ENCODE measurements at places on chromosomes 6 and 20.

DNA sequence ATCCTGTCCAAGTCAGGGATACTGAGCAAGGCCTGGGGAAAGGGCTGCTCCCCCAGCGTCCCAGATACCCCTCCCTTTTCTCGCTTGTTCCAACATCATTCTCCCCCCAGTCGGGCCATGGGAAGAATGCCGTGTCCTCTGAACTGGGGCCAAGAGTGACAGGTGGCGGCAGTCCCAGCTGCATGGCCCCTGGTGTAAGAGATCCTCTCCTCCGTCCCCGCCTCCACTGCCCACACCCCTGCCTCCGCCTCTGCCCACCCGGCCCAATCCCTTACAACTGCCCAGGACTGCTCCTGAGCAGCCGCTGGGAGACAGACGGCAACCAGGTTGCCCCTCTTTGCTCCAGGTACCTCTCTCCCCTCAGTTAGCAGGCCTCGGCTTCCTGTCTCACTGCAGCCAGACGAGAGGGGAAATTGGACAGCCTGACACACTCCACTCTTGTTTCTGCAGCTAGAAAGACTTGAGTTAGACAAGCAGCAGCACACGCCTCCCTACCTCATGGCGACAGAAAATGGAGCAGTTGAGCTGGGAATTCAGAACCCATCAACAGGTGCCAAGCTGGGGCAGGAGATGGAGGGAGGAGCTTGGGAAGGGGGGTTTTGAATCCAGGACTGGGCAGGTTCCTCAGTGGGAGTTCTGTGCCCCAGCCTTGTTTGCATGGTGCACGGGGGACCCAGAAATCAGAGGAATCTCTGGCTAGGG lies at the start of gene MYLK2:
TSS of gene MYLK2 (plus strand) at position 274 of the 702 bp plus-strand sequence. CDS start at position 499, 225 bp downstream.
- no peaks in the 10 kb centered on the region for H3K4me1 ChIP-seq
- no peak for DNase-seq
- no peaks in the 10 kb centered on the region for H3K36me3 ChIP-seq
- H3K27ac ChIP-seq, result no peak within 1 kb of the TSS
- no peaks in the 10 kb centered on the region for H3K27me3 ChIP-seq

DNA sequence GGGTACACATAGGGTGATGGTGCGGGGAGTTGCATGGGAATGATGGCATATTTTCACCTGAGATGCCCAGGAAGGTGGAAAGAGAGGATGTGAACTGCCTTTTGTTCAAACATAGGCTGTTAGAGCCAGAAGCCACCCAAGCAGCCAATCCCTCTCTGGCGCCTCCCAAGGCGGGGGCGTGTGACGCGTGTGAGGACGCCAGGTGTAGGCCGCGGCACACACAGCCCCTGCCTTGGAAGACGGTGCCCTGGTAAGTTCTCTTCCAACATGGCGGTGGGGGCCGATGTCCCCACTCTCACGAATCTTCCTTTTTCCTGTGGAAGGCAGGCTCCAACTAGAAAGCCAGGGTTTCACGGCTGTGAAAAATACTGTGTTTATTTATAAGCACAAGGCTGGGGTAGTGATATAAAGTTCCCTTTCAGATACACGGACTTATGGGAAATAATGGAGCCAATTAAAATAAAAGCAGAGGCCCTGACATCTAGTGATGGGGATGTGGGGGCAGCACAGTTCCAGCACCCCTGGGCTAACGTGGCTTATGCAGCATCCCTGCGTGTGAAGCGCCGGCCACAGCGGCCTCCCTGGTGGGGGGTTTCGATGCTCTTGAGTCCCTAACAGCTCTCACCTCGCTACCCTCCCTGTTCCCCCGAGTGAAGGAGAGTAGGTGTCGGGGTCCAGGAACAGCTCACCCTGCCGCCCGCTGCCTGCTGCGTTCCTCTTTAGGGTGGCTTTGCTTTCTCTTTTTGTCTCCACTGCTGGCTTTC lies 28.3 kb downstream of the CDH4 start:
- H3K36me3 ChIP-seq, result peaks cover 6% of the 10 kb centered on the region
- DNase-seq, result no peak
- no peaks in the 10 kb centered on the region for H3K27me3 ChIP-seq
- no peaks in the 10 kb centered on the region for H3K4me1 ChIP-seq

DNA sequence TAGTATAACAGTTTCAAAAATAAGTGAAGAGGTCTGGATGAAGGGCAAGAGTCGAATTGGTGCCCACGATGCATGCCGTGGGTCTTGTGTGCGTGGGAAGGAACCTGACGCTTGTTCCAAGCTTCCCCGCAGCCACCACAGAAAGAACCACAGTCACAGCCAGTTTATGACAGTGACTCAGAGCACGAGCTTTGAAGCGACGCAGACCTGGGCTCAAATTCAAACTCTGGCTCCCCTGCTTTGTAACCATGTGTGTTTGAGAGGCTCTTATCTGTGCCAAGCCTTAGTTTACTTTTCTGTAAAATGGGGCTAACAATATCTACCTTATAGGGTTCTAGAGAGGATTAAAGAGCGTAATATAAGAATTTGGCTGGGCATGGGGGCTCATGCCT lies 65.5 kb downstream of the SYNJ2 start:
- DNase-seq, result no peak
- H3K27me3 ChIP-seq, result no peaks in the 10 kb centered on the region
- no peak overlapping the region for H3K4me3 ChIP-seq
- H3K36me3 ChIP-seq, result no peaks in the 10 kb centered on the region
- no peaks in the 10 kb centered on the region for H3K4me1 ChIP-seq

DNA sequence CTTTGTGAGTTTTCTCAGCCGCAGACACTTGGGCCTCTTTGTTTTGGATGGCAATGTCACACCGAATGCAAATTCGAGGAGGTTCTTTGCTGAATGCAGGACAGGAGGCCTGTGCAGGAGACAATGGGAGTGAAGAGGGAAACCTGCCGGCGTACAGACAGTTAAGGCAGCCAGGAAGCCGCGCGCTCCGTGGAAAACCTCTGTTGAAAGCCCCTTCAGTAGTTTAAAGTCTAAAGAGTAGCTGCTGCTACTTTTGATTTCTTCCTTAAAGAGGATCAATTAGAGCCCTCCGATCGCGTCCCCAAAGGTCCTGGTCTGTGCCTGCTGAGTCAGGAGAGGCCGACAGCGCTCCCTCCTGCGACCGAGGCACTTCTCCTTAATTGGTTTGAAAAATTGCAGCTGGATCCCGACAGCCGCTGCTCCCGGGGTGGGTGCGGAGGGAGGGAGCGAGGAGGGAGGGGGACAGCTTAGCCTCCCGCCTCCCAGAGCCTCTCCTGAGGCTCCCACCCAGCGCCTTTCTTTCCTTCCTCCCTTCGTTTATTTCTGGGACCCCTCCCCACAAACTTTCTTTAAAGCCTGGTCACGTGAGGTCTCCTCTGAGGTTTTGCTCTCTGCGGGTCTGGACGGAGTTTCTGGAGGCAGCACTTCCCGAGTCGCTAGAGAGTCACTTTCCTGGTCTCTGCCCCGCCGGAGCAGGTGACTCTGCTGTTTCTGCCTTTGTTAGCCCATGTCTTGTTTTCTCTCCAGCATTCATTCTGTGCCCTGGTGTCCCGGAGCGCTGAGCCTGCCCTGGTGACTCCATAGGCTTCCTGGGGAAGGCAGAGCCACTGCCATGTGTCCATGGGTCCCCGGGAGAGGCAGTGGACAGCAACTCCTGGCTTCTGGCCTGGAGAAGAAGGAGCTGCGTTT lies 22.3 kb upstream of the RPP40 start:
- H3K4me3 ChIP-seq, result peak overlapping the region; percentile 86
- H3K27me3 ChIP-seq, result no peaks in the 10 kb centered on the region
- no peak overlapping the region for H3K27ac ChIP-seq
- H3K4me1 ChIP-seq, result no peaks in the 10 kb centered on the region
- no peaks in the 10 kb centered on the region for H3K36me3 ChIP-seq

- no peaks in the 10 kb centered on the region for H3K27me3 ChIP-seq
- H3K36me3 ChIP-seq, result peaks cover 6% of the 10 kb centered on the region
- H3K4me1 ChIP-seq, result no peaks in the 10 kb centered on the region
- DNase-seq, result no peak
- peak within 1 kb of the TSS; percentile 20 for H3K27ac ChIP-seq
- H3K4me3 ChIP-seq, result peak within 1 kb of the TSS; percentile 97
Observed at GRCh38 chr6:18154507-18155149, at the start of gene TPMT. TPMT (minus strand) TSS chr6:18155077; CDS start chr6:18149127, 5,950 bp downstream.

GRCh38 chr20:36582322-36582721 lies 8.9 kb downstream of the TGIF2 start:
- peaks cover 7% of the 10 kb centered on the region for H3K4me1 ChIP-seq
- H3K27ac ChIP-seq, result no peak overlapping the region
- H3K4me3 ChIP-seq, result no peak overlapping the region

DNA sequence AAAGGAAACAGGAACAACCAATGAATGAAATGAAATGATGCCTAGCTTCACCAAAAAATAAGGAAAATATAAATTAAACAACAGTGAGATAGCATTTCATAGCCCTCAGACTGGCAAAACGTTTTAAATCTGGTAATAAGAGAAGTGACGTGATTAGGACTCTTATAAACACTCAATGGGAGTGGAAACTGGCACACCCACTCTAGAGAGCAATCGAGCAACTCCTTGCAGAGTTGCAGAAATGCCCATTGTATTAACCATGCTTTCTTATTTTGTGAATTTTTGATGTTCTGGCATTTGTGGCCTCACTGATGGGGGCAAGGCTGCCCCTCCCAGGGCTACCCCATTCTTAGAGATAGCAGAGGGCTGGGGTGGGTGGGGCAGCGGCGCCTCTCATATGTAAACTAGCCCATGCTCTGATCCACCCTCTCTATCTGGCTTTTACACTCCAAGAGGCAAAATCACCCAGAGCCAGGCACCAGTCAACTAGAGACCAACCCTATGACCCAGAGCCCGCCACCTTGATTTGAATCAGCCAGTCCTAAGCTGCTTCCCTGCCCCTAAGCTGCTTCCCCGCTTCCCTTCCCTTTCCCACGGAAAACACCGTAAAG lies 6.4 kb upstream of the PNPLA1 start:
- H3K36me3 ChIP-seq, result no peaks in the 10 kb centered on the region
- no peak overlapping the region for H3K27ac ChIP-seq
- H3K4me1 ChIP-seq, result no peaks in the 10 kb centered on the region
- DNase-seq, result no peak
- H3K4me3 ChIP-seq, result no peak overlapping the region
- H3K27me3 ChIP-seq, result no peaks in the 10 kb centered on the region

- H3K27ac ChIP-seq, result no peak overlapping the region
- H3K27me3 ChIP-seq, result no peaks in the 10 kb centered on the region
- H3K4me1 ChIP-seq, result no peaks in the 10 kb centered on the region
- H3K36me3 ChIP-seq, result no peaks in the 10 kb centered on the region
- DNase-seq, result no peak
Observed at GRCh38 chr6:11404081-11404480, 133.5 kb upstream of the TMEM170B start.
